HT1080 (cell line): ENCODE measurements at places on chromosomes 4 and X. TPM values are rescaled to one million over a fixed set of nuclear protein-coding genes. Genes with fewer than 3 reads are reported as not detected.

- no peak for DNase-seq
These were observed 3.6 kb upstream of the MTM1 start for GRCh38 chrX:150564838-150565237.

- no peak for DNase-seq
These were observed 297.2 kb downstream of the HS3ST1 start for GRCh38 chr4:11131491-11131890.

Gene MMRN1
- total RNA-seq: not detected in 2 replicates

- no peak for DNase-seq
These were observed 60.3 kb upstream of the ZNF81 start for GRCh38 chrX:47776292-47777006.

DNA sequence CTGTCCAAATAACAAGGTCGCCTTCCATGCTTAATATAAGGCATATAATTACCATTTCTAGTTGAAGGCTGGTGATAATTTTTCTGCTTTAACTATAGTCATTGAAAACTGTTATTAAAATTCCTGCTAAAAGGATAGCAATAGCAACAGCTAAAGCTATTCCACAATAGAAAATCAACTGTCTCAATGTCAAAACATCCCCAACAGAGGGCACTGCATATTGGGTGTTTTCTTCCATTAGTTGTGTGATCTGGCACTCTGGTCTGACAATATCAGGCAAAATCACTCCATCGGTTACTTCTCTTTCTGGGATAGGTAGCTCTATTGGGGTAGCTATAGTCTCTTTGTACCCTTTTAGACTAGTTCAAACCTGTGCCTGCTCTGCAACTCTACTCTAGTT is 53.5 kb downstream of the TMPRSS11F start:
- DNase-seq: no peak

DNA sequence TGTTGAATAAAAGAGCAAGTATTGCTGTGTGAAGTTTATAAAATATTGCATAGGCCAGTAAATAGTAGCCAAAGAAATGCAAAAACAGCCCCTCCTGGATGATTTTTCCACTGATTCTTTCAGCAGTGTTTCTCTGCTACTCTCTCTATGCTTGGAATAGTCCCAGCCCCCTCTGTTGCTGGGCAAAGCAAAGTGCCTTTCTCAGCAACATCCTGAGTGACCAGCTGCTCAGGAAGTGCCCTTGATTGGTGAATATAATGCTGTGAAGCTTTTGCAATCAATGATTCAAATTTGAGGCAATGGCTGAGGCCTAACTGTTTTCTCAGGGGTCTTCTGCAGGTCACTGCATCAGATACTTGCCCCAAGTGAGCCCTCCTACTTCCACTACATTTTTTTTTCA is 656.7 kb downstream of the ZNF674 start:
- DNase-seq: peak; percentile 3
